Spleen (tissue), 13 donors: ENCODE measurements at places on chromosomes 7 and 10.

- no peak for DNase-seq
Measured at GRCh38 chr7:123500878-123501489, 33.4 kb downstream of the IQUB start.

GRCh38 chr10:124003871-124004662 is 89.3 kb downstream of the CHST15 start:
- DNase-seq, result peak; percentile 71

GRCh38 chr10:67612577-67613537 is 83.1 kb downstream of the CTNNA3 start:
- no peak for DNase-seq

DNA sequence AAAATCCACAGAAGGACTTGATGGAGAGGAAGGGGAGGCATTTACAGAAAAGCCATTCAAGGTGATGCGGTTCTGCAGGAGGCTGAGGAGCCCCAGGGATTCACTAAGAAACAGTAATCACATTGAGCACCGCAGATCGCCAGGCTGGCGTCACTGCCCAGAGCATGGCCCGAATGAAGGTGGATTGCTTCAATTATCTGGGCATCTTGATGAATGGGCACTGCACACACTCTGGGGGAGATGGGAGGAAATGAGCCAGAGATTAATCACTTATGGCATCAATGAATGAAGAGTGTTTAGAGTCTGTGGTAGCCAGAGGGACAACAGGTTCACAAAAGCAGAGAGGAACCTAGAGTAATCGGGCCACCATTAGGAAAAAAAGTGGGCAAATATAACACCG is 292.1 kb downstream of the ZEB1 start:
- no peak for DNase-seq

DNA sequence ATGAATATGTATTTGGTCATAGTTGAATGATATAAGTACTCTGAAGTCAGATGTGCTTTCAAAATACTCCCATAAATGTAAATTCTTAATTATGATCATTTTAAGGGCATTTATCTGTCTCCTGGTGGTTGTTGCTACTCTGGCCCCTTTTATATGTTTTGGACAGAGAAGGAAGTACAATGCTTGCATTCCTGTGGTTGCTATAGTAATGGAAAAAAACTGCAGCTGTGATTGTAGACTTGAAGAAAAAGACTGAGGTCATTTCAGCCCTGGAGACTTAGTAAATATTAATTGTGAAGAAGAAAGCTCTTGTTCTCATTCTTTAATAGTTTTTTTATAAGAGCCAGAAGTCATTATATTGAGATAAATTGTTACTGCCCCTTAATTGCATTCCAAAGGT is 70.2 kb upstream of the FERD3L start:
- DNase-seq, result no peak

- DNase-seq, result peak; percentile 83
Measured at GRCh38 chr7:41955893-41956675, 253.2 kb upstream of the INHBA start.

GRCh38 chr10:51583976-51584375 is 115.4 kb downstream of the CSTF2T start:
- DNase-seq, result no peak

GRCh38 chr7:16712916-16713315 is 40.6 kb upstream of the TSPAN13 start:
- no peak for DNase-seq

DNA sequence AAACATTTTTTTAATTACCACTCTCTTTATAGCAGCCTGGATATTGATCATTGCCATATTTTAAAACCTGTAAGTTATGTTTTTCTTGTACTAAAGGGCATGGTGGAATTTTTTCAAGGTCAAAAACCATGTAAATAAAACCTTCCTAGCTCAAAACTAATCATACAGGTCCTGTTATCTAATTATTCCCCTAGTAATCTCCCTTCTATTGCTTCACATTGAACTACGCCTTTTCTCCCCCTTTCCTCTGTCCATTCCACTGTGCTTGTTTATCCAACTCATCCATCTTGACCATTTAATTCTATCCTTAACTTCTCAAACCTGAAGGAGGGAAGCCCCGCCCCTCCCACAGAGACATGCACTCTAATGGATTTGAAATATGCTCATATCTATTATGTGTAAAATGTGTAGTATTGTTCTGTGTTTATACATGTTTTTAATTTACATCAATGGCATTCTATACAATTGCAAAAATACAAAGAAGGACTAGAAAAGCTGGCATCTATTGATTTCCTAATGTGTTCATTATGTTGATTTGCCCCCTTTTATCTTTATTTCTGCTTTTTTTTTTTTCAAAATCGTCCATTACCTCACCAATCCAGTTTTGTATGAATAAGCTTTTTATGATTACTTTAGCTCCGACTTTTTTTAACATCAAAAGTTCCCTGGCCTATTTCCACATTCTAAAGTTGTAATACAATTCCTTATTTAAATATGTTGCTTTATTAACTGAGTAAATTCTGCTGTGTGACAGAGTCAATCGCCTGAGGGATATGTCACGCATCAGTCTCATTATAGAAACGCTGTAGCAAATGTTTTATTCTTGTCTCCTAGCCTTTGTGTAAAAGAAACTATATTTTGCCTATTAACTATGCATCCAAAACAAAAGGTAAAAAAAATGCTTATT is 61.0 kb downstream of the MET start:
- DNase-seq, result no peak

DNA sequence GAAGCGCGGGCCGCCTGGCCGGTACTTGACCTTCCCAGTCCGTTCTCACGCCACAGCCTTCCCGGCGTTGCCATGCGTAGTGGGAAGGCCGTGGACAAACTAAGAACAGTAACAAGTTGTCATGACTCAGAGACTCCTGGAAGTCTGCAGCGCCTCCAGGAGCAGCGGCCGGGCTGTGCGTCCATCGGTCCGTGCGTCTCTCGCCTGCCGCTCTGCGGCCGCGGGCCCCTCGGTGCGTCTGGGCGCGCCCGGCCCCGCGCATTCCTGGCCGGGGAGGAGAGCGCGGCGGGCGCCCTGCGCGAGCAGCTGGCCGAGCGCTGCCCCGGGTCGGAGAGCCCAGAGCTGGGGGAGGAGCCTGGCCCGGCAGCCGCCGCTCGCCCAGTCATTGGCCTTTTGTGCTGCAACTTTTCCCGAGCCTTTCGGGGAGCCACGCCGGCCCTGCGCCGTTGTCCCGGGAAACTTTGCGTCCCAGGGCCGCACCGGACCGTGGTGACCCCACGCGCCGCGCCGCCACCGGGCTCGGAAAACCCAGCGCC is 123.7 kb downstream of the TACC2 start:
- DNase-seq, result peak; percentile 78

DNA sequence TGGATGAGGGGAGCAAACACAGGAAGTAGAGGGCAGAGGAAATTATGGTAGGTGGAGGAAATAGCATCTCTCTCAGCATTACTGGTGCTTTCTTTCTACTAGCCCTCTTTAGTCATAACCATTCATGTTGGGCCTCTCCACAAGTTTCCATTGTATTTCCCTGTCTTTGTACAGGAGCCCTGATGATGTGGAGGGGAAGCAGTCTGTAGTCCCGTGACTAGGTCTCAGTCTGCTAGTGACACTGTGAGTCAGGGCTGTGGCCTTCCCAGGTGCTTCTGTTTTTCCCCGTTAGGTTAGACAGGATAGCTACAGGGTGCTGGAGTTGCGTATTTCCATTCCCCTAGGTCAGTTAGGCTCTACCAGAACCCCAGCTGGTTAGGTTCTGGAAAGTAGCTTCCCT is 82.9 kb upstream of the NAMPT start:
- DNase-seq, result no peak

GRCh38 chr7:48350515-48350914 is 179.3 kb downstream of the ABCA13 start:
- no peak for DNase-seq

- no peak for DNase-seq
Measured at GRCh38 chr10:8531116-8531515, 476.6 kb downstream of the GATA3 start.

- no peak for DNase-seq
Measured at GRCh38 chr7:72222136-72222535, 190.0 kb downstream of the CALN1 start.

GRCh38 chr7:1503390-1503789 is 799 bp downstream of the INTS1 start:
- peak; percentile 81 for DNase-seq

GRCh38 chr10:64773357-64773756 is 1252.2 kb downstream of the REEP3 start:
- no peak for DNase-seq

DNA sequence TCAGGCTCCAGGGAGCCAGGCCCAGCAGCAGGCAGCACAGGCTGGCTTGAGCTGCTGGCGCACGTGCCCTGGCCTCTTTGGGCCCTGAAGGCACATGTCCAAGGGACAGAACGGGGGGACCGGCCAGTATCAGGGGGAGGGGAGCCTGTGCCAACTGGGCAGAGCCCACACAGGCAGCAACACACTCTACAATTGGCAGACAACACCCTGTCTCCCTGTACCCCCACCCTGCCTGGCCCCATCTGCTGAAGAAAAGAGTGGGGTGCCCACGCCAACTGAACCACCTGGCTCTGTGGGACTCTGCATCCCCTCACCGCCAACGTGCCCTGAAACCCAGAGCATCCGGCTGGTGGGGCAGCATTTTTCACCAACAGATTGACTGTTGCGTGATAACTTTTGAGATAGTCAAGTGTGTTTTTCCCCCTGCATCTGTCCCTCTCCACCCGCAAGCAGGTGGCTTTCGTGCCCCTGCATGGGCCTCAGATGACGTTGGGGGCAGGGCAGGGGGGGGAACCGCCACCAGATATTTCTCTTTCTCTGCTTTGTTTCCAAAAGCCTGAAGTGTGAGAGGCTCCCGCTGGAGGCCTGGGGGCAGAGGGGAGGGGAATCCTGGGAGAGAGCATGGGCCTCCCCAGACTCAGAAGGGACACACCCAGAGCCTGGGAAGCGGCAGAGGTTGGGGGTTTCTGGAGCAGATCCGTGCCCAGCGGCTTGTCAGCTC is 21.8 kb downstream of the SLIT1 start:
- no peak for DNase-seq

- no peak for DNase-seq
Measured at GRCh38 chr7:37961251-37961650, 40.8 kb downstream of the EPDR1 start.

DNA sequence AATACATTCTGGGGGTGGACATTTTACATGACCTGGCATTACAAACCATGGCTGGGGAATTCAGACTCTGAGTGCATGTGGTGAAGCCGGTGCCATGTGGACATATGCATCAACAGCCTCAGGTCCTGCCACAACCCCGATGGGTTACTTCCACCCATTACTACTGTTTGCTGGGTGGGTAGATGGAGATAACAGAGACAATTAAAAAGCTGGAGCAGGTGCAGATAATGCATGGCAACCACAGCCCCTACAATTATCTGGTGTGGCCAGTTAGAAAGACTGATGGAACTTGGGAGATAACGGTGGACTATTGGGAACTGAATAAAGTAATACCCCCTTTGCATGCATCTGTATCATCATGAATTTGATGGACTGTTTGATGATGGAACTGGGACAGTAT is 21.6 kb upstream of the ADAMTS14 start:
- no peak for DNase-seq

DNA sequence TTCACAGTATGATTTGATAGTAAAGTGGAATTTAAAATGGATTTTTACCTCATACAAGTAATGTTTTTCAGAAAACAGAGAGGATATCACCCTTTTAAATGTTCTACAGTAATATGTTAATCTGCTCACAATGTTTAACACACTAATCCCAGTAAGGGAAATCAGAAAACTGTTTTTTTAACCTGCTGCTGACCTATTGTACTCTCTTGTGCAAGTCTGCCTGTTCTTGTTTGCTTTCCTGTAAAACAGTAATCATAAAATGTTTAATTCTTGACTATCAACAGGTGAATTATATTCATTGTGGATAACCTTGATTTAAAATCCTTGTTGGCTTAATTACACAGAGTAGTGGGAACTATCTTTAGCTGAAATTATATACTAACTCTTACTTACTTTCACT is 126.4 kb downstream of the GNAT3 start:
- DNase-seq, result no peak

- DNase-seq, result no peak
Measured at GRCh38 chr7:100515072-100515532, 23.9 kb upstream of the AGFG2 start.

DNA sequence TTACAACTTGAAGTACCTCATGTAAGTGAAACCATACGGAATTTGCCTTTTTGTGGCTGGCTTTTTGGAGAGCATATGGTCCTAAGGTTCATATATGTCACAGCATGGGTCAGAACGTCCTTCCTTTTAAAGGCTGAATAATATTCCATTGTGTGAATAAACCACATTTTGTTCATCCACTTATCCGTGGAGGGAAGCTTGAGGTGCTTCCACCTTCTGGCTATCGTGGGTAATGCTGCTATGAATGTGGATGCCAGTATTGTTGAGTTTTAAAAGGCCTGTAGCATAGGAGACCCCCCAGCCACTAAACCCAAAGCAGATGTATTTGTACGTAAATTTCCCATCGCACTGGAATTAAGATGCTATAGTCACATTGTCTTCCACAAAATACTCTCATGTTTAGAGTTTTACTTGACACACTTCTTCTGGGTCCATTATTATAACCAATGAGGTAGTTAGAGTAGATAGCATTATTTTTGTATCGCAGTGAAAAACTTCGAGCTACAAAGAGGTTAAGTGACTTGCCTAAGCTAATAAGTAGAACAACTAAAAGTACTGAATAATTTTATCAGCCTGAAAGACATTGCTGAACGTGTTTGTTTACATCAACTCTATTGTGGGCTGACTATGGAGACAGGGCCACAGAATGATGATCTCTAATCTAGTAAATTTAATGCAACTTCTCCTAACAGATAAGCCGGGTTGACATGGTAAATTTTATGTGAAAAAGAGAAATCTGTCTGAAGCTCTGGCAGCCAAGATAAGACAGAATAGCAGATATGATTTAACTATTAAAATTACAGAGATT is 183.0 kb upstream of the CTBP2 start:
- no peak for DNase-seq

DNA sequence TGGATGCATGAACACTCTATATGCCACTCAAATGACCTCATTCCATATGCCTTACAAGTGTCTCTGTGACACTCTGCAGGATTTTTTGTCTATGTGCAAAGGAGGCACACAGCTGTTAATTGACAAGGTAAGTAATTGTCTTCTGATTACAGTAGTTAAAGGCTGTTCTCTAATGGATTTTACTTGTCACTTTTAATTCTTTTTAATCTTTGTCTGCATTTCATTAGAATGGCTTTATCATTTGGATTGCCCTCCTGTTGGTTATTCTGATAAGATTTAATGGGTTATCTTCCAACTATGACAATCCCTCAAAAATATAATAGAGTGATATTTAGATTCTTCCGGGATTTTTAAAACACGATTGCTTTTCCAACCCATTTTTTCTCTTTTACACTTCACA is 290.0 kb upstream of the TEX47 start:
- no peak for DNase-seq
